ENCODE measurements at places on chromosomes 7 and 10.

DNA sequence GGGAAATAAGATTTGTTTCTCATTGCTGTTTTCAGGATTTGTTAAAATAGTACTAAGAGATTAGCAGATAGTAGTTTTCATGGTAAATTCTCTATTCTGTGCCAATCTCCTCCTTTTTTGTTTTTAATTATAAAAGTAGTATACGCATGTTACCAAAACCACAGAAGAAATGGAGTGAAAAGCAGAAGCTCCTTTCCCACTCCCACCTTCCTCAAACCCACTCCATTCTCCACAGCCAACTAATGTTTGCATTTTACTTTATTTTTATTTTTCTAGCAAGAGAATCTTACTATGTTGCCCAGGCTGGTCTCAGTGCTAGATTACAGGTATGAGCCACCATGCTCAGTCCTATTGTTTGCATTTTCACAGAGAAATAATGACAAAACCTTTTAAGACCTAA, 4.5 kb upstream of the LRMDA start:
- no peak for DNase-seq

DNA sequence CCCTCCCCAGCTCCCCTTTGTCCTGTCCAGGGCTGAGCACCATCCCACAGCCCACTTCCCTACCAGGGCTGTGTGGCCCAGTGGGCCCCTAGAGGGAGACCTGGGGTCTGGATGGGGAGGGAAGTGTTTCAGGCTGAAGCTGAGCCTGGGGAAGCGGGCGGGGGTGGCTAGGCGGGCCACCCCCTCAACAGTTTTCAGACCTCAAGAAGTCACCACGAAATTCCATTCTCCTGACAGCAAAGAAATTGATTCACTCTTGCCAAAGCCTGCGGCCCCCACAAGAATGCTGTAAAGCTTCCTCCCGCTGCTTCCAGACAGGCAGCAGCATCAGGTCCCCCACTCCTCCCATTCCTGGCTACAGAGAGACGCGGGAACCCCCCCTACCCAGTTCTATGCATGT, 2.5 kb upstream of the LFNG start:
- no peak for DNase-seq

GRCh38 chr10:69896606-69897231, 95.0 kb downstream of the COL13A1 start:
- DNase-seq = no peak

GRCh38 chr10:87578842-87579401, 74.2 kb downstream of the MINPP1 start:
- DNase-seq = no peak

- no peak for DNase-seq
Observed at GRCh38 chr7:111780527-111780926, 218.2 kb upstream of the IMMP2L start.

DNA sequence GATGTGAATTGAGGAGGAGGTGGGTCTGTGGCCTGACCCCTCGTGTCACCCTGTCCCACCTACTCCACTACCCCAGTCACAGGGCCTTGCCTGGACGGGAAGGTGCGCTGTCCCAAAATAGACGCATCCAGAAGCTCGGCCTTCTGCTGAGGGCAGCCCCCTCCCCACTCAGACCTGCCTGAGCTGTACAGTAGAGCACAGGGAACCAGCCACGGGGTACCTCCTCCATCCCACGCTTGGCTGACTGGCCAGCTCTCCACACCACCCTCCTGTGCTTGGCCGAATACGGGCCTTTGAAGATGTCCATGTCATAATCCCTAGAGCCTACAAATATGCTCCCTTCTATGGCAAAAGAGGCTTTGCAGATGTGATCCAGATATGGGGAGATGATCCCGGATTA, 88.3 kb downstream of the CHST15 start:
- DNase-seq = no peak

DNA sequence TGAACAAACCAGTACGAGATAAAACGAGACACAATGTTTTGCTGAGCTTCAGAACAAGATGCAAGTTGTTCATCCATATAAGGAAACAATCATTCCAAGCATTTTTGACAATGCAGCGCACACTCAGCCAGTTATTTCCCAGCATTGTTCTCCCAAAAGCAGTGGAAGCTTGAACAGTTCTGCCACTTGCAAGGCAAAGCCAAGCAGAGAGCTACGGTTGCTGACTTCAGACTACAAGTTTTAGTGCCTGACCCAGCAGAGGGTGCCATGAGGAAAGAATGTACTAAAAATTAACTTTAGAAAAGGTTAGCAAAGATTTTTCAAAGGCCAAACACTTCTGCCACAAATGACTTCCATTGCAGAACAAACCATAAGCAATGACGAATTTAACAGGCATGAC, 152.5 kb downstream of the SLC25A13 start:
- DNase-seq = no peak

- no peak for DNase-seq
Observed at GRCh38 chr10:31124852-31125251, 93.2 kb upstream of the ZNF438 start.

- no peak for DNase-seq
Observed at GRCh38 chr10:13180788-13181187, 19.4 kb downstream of the MCM10 start.

DNA sequence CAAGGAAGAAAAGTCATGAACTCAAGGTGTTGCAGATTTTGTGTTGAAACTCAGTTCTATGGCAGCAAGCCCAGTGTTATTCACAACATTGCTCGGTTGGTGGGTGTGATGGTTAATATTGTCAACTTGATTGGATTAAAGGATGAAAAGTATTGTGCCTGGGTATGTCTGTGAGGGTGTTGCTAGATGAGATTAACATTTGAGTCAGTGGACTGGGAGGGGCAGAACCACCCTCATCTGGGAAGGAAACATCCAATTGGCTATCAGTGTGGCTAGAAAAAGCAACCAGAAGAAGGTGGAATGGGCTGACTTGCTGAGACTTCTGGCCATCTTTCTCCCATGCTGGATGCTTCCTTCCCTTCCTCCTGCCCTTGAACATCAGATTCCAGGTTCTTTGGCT, 353.2 kb downstream of the ADRA2A start:
- DNase-seq = no peak

DNA sequence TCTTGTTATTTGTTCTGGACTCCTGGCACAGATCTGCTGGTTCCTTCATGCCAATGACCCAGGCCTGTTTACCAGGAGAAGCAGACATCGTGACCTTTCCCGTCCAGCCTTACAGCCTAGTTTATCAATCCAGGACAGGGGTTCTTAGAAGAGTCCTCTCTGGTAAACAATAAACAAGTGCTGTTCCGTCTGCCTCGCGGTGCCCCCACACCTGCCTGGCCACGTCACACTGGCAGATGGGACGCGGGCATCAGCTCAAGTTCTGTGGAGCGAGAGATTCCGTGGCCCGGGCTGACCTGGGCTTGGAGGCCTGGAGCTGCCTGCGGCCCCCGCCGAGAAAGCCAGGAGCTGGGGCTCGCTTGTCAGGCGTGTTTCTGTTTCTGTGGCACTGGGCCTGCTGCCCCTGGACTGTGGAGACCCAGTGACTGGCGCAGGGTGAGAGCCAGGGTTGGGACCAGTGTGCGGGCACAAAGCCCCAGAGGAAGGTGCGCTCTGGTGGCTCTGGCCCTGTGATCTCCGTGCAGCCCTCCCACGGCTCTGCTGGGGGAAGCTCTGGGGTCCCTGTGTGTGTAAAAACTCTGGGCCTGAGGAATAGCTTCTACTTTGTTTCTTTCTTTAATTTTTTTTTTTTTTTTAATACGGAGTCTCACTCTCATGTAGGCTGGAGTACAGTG, 28.4 kb upstream of the PFKFB3 start:
- no peak for DNase-seq

GRCh38 chr10:61285749-61286148, 167.4 kb downstream of the TMEM26 start:
- no peak for DNase-seq

DNA sequence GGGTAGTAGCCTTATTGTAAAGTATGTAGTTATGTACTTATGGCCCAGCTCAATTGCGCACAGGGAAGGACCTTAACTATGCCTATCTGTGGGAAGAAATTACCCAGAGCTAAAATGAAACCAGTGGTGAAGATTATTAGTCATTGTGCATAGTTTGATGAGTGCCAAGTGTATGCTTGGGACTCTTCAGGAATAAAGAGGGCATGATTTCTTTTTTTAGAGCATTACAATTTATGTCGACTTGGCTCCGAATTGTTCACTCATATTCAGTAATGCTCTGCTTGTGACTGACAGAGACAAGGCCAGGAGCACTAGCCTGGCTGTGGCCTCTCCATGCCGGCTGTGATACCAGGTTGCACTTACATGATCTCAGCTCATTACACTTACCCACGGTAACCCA, 269.5 kb downstream of the TRIL start:
- DNase-seq = no peak

DNA sequence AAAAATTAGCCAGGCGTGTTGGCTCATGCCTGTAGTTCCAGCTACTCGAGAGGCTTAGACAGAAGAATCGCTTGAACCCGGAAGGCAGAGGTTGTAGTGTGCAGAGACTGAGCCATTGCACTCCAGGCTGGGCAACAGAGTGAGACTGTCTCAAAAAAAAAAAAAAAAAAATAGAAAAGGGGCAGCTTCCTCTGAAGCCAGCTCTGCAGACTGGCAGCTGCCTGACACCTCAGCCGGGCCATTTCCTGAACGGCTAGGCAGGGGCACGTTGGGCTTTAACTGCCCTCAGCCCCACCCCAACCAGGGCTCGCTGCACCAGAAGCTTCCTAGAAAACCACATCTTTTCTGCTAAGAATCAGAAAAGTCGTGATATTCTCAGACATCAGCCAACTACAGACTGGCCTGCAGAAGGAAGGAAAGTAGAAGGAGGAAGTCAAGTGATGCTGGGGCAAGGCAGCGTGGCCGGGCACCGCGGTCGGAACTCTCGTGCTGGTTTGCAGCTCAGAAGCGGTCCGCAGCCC, 38.0 kb downstream of the PRKAG2 start:
- DNase-seq = no peak

GRCh38 chr10:59258890-59259289, 82.4 kb downstream of the PHYHIPL start:
- no peak for DNase-seq

- DNase-seq = no peak
Observed at GRCh38 chr10:51926337-51926736, 226.9 kb upstream of the CSTF2T start.

DNA sequence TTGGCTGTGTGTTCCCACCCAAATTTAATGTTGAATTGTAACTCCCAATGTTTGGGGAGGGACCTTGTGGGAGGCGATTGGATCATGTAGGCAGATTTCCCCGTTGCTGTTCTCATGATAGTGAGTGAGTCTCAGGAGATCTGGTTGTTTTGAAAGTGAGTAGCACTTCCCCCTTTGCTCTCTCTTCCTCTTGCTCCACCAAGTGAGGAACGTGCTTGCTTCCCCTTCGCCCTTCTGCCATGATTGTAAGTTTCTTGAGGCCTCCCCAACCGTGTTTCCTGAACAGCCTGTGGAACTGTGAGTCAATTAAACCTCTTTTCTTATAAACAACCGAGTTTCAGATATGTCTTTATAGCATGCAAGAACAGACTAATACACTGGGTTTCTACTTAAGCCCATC, 176.3 kb downstream of the CDK14 start:
- DNase-seq = no peak

- no peak for DNase-seq
Observed at GRCh38 chr7:10579561-10579960, 394.1 kb upstream of the PHF14 start.

DNA sequence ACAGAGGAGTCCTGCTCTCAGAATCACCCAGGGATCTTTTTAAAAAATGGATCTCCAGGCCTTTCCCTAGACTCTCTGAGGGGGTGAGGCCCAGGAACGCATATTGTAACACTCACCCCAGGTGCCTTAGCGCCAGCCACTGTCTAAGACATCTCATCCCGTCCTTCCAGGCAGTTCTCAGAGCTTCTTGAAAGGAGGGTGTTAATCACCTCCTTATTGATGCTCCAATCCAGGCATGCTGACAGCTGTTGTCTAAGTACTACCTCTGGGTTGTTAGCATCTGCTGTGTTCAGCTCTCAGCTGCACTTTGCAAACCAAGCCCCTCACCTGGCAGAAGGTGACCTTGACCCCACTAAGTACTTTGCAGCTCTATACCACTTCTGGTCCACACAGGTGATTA, 36.0 kb downstream of the KIAA1549 start:
- DNase-seq = no peak

GRCh38 chr7:71227126-71227525, 95.2 kb downstream of the GALNT17 start:
- no peak for DNase-seq

DNA sequence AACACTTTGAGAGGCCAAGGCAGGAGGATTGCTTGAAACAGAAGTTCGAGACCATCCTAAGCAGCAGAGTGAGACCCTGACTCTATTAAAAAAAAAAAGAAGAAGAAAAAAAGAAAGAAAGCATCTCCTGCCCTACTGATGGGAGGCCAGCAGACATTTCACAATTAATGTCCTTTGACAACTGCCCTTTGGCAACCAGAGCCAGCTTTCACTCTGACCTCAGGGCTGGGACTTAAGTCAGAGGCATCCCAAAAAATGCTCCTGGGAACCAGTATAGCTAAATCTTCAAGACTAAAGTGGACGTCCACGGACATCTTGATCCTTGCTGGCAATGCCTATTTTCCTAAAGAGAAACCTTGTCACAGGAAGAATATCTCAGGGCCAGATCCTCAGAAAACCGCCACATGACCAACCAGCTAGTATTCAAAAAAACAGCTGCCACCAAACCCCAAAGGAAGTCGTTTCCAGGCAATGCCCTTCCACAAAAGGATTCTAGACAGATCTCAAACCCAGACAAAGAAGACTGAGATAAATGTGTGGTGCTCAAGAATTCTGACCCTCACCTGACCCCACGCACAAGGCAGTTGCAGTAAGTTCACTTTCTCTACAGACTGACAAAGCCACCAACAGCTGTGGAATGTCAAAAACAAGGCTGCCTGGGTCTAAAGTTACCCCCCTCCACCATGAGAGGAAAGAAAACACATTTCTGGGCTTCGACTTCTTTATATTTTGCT, 18.4 kb downstream of the GFRA1 start:
- no peak for DNase-seq

DNA sequence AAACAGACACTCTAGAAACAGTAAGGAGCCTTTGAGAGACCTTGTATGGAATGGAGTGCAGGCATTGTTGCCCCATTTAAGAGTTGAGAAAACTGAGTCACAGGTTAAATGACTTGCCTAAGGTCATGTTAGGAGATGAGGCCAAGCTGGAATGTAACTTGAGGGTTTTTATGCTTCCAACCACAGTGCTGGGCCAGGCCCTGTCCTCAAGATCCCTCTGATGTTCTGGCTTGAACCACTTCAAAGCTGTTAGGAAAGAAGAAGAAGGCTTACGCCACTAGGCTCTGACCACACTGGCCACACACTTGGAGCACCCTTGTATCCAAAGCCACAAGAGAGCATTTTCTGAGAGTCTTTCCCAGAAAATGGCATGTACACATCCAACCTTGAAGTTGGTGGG, 42.7 kb downstream of the PLAU start:
- DNase-seq = no peak

- no peak for DNase-seq
Observed at GRCh38 chr7:74012842-74013249, 15.1 kb upstream of the ELN start.

- no peak for DNase-seq
Observed at GRCh38 chr10:103102195-103102594, 90.9 kb downstream of the NT5C2 start.
